T-cell (primary cell): ENCODE measurements at places on chromosomes 5 and 9. TPM values are rescaled to one million over a fixed set of nuclear protein-coding genes. Genes with fewer than 3 reads are reported as not detected.
A peak's percentile ranks its signal among the peaks of the same experiment; 100 is the strongest.

DNA sequence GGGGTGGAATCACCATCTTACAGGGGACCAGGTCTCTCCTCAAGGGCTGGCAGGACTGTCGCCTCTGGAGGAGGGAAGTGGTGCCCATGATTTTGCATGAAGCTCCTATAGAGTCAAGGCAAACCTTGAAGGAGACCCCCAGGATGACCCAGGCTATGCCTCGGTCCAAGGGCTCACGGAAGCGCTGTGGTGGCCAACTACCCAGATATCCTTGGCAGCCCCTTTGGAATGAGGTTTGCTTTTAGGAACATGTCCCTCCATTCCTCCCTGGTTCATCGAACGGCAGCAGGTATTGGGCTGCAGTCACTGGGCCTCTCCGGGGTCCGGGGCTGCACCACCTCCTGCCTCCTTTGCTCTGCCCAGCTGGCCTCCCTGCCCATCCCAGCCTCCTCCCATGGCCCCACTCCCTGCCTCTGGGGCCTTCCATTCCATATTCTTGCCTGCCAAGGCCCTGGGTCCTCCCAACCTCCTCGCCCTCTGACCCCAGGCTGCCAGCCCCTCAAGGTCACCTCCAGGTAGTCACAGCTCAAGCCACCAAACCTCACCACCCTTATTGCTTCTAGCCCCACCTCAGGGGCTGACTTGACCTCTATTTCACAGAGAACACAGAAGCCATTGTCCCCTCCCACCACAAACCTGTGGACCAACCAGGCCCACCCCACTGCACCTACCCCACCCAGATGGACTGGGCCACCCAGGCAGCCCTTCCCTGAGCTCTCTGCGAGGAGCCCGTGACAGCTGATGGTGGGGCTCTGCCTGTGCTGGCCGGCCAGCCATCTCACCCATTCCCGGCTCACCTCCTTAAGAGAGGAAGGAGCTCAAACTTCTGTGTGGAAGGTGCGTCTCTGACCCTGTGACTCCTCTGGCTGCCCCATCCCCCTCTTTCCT is 3.6 kb upstream of the IL3 start:
- H3K4me3 ChIP-seq: no peak overlapping the region
- H3K36me3 ChIP-seq: no peaks in the 10 kb centered on the region
- peak overlapping the region; percentile 89 for H3K27ac ChIP-seq
- H3K27me3 ChIP-seq: no peaks in the 10 kb centered on the region

GRCh38 chr5:18438126-18438525 is 803.9 kb downstream of the TAF11L14 start:
- no peaks in the 10 kb centered on the region for H3K4me1 ChIP-seq
- DNase-seq: no peak
- no peak overlapping the region for H3K4me3 ChIP-seq
- H3K27ac ChIP-seq: no peak overlapping the region

NIM1K gene
- total RNA-seq: 0.76 TPM

FAT2 gene
- not detected for total RNA-seq

ADAMTS2 gene
- 0.23 TPM for total RNA-seq
